Thoracic aorta (tissue), 2 donors: ENCODE measurements at places on chromosomes 13 and 19.

DNA sequence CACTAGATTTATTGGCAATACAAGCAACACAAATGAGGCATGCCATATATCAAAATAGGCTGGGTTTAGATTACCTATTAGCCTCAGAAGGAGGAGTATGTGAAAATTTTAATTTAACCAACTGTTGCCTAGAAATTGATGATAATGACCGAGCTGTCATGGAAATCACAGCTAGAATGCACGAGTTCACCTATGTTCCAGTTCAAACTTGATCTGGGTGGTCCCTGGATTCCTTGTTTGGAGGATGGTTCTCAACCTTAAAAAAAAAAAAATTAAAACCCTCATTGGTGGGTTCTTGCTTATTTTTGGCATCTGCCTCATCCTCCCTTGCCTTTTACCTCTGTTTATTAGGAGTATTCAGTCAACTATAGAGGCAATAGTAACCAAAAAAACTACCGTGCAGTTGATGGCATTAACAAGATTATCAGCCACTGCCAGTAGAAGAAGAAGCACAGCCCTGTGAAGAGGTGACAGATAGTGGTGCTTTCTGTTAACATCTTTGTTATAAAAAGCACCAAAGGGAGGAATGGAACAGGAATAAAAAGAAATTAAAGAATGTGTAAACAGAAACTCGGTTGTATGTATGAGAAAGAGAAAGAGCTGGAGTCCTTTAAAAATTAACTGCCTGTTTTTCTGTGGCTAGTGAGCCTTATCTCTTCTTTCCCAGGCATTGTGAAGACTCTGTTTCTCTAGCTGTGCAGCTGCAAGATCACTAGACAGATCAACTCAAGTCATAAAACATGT, 106.4 kb downstream of the ZNF429 start:
- DNase-seq, result no peak

DNA sequence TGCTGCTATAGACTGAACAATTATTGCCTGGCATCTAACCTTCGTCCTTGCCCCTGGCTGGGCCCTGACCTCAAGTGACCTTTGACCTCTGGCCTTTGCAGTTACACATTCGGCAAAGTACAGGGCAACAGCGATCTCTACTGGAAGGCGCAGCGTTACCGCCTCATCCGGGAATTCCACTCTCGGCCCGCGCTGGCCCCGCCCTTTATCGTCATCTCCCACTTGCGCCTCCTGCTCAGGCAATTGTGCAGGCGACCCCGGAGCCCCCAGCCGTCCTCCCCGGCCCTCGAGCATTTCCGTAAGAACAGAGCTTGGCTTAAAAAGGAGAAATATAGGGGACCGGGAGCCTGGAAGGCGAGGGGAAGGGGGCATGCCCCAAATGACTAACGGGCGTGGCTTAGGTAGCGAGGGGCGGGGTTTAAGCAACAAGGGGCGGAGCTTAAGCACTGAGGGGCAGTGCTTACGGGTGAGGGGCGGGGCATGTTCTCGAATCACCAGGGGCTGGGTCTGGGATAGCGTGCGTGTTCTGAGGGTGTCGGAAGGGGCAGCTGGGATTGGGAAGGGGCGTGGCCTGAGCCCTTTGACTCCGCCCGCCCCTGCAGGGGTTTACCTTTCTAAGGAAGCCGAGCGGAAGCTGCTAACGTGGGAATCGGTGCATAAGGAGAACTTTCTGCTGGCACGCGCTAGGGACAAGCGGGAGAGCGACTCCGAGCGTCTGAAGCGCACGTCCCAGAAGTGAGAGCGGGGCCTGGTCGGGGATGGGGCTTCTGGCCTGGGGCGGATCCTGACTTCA, 52.7 kb downstream of the TRPM4 start:
- DNase-seq, result no peak

DNA sequence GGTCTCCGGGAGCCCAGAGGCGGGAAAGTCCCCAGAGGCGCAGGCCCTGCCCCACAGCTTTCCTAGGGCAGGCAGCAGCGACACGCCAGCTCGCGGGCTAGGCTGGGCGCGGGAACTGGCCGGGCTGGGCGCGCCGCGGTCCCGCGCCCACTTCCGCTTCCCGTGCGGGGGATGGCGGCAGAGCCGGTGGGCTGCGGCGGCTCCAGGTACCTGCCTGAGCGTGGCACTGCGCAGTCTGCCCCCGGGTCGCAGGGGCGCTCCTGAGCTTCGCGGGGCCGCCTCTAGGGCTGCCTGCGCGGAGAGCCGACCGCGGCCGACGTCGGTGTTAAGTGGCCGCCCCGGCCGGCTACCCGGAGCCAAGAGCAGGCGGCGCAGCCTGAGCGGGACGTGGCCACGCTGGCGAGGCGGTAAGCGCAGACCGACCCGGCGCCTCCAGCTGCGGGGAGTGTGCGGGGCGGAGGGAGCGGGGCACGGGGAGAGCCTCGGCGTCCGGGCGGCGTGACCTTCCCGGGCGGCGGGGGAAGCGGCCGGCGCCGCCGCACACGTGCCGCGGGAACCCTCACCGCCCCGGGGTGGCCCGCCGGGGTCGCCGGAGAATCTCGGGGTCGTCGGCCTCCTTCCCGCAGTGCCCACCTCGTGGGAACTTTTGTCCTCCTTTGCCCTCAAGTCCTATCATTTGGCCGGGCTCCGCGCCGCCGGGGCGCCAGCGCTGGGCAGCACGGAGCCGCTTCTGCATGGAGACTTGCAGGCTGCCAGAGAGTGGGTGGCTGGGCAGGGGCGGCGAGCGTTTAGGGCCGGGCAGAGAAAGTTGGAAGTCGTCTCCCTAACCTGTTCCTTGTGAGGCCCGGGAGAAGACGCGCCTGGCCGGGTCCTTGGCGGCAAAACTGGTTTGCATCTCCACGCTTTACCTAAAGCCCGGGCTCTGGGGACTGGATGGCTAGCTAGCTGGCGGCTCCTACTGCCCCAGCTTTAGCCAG, 31.4 kb upstream of the MPHOSPH8 start:
- no peak for DNase-seq

GRCh38 chr19:35228177-35228930, at the start of gene FAM187B:
Gene FAM187B (minus strand): TSS chr19:35228739. CDS start chr19:35228680, 59 bp downstream.
- DNase-seq, result no peak

- no peak for DNase-seq
Observed at GRCh38 chr13:74026753-74027152, 107.5 kb downstream of the KLF12 start.

DNA sequence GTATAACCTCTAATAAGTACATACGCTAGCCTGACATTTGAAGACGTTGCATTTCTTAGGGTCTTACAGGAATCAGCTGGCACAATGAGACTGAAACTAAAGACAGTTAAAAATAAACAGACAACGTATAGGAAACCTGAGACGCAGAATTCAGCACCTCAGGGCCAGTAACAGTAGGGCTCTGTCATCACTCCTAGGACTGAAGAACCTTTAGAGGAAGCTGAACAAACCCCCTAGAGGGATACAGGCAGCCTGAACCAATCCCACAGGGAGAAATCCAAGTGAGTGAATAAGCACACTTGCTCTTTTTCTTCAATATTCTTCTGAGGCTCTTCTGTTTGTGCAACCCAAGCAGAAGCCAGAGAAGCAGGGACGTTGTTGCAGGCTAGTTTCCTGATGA, 53.9 kb upstream of the KLHL1 start:
- DNase-seq, result no peak
